NCI-H446 treated with DMSO at 0.1 percent for 48 hours (cell line): ENCODE measurements at places on chromosomes 16 and 17.

DNA sequence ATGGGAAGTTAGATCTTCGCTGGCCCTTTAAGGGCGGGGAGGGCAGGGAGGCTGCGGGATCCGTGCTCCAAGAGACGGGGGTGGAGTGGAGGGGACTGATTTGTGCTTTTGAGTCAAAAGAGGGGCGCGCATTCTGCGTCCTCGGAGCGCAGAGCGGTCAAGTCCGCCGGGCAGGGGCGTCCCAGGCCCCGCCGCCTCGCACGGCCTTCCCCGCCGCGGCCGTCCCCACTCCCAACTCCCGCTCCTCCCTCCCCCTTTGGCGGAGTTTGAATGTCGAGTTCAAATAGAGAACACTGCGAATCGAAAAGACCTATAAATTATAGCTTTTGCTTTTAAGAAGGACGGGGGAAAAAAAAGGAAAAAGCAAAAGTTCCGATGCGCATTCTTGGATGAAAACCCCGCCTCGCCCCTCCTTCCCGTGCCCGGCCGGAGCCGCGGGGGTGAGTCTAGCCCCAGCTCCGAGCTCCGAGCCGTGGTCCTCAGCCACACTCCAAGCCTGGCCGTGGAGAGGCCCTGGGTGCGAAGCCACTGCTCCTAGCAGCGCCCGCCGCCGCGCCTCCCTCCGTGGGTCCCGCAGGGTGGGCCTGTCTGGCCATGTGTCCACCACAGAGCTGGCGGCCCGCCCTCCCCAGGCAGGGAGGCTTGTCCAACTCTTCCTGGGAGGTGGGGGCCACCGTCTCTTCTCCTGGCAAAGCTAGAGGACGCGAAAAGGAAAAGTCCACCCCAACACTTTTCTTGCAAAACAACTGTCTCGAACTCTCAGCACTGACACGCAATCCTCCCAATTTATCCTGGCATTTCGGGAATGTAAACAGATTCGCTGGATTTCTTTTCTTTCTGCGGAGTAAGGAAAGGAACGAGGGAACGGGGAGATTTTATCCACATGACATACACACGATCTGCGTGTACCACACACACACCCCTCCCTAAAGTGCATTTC, 3.6 kb downstream of the CBX8 start:
- no peak for DNase-seq

- DNase-seq = no peak
Measured at GRCh38 chr16:74226338-74226954, 70.2 kb upstream of the PSMD7 start.

GRCh38 chr16:1980030-1980769, 1.1 kb downstream of the NOXO1 start:
- DNase-seq = no peak

DNA sequence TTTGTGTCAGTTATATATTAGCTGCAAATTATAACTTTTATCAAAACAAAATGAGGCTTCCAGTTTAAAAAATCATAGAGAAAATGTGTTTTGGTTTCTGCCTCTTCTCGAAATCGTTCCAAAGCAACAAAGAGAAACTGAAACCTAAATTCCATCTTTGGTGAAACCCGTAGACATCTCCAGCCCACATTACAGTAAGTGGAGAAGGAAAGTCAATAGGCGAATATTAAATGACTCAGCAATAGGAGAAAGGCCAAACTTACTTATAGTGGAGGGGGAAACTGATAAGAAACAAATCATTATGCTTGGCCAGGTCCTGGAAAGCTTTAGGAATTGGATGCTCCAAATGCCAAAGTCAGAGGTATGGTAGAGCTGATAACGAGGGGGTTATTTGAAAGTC, 103.0 kb upstream of the SHISA6 start:
- no peak for DNase-seq

GRCh38 chr17:36590082-36590481, 1.6 kb upstream of the DHRS11 start:
- DNase-seq = no peak

DNA sequence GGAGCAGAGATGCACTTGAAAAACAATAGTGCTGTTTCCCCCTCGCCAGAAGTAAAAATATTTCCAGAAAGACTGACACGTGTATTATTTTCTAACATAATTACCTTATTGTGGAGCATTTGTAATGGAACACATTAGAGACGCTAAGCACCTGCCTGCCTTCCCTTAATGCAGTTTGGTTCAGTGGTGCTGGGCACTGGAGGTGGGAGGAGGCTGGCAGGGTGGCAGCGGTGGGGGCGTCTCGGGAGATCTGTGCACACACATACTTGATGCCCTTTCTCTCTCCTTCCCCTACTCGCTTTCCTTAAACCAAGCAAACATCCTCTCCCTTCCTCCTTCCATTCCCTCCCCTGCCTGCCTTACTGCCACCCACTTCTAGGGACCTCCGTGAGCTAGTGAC, 156.6 kb upstream of the SDK2 start:
- no peak for DNase-seq

DNA sequence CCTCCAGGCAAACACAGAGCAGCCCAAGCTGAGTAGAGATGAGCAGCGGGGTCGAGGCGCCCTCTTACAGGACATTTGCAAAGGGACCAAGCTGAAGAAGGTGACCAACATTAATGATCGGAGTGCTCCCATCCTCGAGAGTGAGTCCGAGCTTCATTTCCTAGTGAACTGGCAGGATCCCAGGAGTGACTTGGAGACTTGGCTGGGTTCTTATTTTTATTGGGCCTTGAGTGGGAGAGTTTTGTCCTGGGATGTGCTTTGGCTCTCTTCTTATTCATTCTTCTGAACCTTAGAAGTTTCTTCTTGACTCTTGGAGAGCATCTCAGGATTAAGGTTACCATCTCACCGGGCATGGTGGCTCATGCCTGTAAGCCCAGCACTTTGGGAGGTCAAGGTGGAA, 27.2 kb upstream of the CDC6 start:
- no peak for DNase-seq

DNA sequence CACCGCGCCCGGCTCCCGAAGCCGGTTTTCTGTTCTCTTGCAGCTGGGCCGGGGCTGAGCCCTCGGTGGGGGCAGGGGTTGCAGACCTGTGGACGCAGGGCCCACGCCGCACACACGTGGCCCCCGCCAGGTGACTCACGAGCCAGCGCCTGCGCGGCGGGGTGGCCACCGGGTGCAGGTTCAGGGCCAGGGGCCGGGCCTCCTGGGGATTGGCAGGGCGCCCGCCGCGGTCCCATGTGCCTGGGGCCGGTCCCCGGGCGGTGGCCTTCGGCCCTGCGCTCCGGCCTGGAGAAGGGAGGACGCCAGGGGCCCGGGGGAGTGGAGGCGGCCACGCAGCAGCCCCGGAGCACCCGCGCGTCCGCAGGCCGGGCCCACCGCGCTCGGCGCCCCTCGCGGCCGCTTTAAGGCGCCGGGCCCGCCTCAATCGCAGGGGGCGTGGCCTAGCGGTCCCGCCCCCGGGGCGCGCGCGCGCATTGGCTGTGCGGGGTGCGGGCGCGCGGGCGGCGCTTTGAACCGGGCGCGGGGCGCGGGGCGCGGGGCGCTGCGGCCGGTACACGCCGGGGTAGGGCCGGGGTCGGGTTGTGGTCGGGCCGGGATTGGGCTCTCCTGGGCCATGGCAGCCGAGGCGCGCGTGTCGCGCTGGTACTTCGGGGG, at the start of gene SLC25A10:
SLC25A10 (plus strand) TSS at position 471 of the 654 bp plus-strand sequence; CDS start at position 614, 143 bp downstream.
- peak; percentile 45 for DNase-seq

DNA sequence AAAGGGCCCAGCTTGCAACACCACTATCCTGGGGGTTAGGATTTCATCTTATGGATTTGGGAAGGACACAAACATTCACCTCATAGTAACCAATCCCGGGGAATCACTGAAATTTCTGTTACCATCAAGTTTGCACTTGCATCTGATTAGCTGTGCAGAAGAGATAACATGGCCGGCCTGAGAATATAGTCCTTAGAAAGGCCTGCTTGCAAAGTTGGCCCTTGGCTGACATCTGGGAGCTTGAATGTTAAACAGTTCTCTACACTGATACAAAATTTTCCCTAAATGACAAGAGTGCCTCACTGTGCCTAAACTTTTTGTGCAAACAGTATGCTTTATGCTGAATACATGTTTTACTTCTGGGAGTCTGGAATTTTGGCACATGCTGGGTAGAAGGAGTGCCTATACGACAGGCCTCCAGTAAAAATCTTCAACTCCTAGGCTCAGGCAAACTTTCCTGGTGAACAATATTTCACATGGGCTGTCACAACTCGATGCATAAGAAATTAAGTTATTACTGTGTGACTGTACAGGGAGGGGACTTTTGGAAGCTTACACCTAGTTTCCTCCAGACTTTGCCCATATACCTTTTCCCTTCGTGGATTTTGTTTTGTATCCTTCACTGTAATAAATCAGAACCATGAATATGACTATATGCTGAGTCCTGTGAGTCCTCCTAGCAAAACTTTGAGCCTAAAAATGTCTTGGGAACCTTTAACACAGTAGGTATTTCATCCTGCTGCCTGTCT, 31.3 kb downstream of the TBC1D3B start:
- no peak for DNase-seq
